AG04450 (cell line): ENCODE measurements at places on chromosomes 3 and 15.
A peak's percentile ranks its signal among the peaks of the same experiment; 100 is the strongest.

DNA sequence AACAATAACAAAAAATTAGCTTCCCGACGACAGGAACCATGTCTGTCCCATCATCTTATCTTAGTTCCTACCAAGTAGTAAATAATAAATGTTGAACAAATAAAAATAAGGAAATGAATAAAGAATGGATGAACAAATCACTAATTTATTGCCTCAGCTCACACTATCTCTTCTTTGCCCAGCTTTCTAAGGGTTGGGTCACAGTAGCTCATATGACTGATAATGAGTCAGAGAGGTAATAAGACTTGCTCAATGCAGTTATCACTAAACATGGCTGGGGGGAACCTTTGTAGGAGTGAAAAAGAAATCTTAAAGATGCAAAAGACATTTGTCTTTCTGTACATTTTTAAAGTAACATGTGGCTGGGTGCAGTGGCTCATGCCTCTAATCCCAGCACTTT, 182.2 kb downstream of the WDR76 start:
- DNase-seq, result peak; percentile 20

DNA sequence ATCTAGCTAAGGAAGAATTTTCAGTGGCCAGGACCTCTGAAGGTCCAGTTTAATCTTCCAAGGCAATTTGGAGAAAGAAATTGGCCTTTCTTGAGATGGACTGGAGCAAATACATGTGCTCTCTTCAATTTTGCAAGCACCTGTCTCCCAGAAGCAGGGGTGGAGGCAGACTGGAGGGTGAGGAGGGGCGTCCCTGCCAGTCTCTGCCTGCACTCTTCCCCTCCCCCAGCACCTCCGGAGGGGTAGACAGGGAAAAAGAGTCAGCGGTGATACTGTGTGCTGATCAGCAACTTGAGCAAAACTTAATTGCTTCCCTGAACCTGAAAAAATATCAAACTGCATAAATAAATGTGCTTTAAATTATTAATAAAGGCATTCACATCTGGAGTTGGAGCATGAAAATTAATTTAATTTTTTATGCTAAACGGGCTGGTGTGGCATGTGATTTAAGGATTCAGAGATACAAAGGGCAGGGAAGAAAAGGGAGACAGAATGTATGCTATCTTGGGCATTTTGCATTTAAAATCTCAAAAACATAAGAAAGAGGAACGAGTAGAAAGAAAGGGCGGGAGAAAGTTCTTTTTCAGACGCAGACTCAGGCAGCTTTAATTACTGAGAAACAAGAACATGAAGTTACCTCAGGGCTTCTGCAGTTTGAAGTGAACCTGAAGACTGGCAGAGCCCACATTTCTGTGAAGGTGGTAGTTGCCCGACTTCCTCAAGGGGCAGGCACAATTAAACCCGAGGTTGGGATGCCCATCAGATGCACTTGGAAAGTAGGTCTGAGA, 319.7 kb downstream of the UACA start:
- no peak for DNase-seq

GRCh38 chr15:51224428-51224827, 114.0 kb downstream of the CYP19A1 start:
- no peak for DNase-seq

DNA sequence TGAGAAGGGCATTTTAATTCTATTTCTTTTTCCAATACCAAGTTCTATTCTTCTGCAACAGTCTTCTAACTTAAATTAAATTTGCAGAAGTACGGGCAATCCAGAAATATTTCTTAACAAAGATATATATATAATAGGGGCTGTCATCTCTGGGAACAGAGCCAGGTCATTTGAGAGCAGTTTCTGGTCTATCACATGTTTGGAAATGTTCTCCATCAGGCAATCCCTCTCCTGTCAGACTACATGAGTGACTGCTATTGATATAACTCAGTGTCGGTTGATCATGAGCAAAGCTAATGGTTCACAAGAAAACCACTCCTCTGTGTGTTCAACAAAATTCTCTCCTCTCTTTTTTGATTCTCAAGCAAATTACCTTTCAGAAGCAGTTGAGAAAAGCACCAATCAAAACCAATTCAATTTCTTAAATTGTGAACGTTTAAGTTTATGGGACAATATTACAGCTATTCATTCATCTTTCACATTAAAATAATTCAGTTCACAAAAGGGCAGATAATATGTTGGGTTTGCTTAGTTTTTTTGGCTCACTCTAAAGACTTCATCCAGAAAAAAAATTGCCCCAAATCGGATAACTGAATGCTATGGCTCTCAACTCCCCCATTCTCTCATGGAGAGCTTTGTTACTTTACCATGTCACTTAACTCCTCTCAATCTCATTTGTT, 152.9 kb upstream of the TGFBR2 start:
- DNase-seq, result no peak

DNA sequence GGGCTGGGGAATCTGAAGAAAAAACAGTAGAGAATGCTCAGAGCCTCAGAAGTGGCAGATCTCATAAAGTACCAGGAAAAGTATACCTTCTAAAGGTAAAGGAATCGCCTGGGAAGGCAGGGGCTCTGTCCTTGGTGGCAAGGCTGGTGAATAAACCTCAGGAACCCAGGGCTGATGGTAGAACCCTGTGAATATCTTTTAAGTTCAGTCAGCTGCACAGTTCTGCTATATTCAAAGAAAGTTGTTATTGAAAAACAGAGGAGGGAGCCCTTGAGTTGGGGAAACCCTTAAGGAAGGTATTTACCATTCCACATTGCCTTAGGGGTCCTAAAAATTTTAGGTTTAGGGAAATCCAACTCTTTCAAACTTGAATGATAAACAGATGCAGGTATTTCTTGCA, 31.2 kb downstream of the ZPLD1 start:
- DNase-seq, result no peak

GRCh38 chr3:128906031-128906803, 26.8 kb downstream of the ACAD9 start:
- no peak for DNase-seq

DNA sequence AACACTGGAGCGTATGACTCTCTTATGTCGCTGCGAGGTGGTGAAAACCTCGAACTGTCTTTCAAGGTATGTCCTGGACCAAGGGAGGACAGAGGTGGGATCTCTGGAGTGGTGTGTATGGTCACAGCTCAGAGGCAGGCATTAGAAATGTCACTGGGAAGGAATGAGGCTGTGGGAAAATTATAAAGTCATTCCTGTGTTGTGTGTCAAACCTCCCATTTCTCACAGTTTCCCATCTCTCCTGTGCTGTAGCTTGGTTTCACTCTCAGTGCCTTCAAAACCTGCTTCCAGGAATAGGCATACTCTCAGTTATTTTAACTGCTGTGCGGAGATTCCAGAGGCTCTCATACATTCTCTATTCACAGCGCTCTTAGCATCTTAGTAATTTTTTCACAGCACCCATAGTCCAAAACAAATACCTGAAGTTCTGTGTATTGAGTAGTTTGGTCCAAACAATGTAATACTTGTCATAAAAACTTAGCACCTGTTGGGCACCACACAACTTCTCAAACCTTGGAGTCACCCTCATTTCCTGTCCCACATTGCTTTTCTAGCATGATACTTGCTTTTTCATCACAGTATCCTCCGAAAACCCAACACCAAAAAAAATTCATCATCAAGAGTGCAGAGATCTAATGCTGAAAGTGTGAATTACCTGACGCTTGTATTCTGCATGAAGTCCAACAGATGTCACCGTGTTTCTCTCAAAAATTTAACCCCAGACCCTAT, 36.9 kb downstream of the GALNT15 start:
- DNase-seq, result no peak

GRCh38 chr3:104190681-104191080, 1176.0 kb upstream of the ALCAM start:
- DNase-seq, result no peak

DNA sequence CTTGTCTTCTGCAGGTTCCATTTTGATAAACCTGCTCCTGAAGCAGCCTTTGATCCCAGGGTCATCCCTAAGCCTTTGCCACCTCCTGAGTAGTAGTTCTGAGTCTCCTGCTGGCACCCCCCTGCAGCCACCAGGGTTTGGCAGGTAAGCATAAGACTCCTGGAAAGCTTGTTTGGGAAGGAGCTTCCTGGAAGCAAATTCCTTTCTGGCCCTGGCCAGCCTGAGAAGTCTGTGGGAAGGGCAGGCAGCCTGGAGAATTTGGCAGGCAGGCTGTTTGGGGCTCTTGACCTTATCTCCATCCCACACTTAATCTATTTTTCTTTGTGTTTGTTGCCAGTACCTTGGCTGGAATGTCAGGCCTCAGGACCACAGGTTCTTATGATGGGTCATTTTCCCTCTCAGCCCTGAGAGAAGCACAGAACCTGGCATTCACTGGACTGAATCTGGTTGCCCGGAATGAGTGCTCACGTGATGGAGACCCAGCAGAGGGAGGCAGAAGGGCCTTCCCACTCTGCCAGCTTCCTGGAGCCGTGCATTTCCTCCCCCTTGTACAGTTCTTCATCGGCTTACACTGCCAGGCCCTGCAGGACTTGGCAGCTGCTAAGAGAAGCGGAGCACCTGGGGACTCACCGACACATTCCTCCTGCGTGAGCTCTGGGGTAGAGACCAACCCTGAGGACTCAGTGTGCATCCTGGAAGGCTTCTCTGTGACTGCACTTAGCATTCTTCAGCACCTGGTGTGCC, 13.4 kb downstream of the ATRIP start:
- DNase-seq, result no peak

- peak; percentile 65 for DNase-seq
Measured at GRCh38 chr3:76470285-76470684, 569.6 kb upstream of the ROBO2 start.

- DNase-seq, result no peak
Measured at GRCh38 chr3:37463163-37463562, 288.8 kb upstream of the LRRFIP2 start.

- DNase-seq, result no peak
Measured at GRCh38 chr15:42012241-42012640, 8.6 kb downstream of the PLA2G4E start.

DNA sequence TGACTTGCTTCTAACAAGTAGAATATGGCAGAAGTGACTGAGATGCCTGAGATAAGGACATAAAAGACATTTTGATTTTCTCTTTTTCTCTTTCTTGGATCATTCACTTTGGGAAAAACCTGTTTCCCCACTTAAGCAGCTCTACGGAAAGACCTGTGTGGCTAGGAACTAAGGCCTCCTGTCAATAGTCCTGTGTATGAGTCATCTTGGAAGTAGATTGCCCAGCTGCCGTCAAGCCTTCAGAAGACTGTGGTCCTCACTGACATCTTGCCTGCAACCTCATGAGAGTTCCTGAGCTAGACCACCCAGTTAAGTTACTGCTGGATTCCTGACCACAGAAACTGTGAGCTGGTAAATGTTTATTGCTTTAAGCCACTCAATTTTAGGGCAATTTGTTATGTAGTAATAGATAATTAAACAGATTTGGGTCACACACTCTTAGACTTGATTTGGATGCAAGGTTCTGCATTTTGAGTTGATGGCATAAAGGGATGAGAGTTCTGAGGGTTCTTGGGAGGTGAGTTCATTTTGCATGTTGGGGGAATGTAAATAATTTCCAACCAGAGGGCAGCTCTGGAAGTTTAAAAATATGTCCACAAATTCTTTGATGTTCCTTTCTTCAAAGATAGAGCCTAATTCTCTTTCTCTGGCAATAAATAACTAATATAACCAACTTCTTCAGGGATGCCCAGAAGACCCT, 229.2 kb downstream of the SQOR start:
- no peak for DNase-seq

GRCh38 chr15:88995449-88995848, 82.3 kb upstream of the MFGE8 start:
- DNase-seq, result no peak

DNA sequence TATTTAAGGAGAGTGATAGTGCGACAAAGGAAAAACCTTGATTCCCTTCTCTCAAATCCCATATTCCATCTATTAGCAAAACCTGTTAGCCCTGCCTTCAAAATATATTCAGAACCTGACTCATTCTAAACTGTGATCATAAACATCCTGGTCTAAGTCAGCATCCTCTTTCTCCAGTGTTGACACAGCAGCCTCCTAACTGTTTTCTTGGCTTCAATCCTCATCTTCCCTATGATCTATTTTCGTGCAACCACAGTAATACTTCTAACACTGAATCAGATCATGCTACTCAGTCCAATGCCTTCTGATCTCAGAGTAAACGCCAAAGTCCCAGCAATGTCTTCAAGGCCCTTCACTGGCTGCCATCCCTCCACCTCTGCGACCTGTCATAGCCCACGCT, 785.1 kb downstream of the EDEM1 start:
- DNase-seq, result no peak

- DNase-seq, result no peak
Measured at GRCh38 chr15:51405693-51406523, 64.5 kb downstream of the GLDN start.

GRCh38 chr3:167732313-167733065, 2.2 kb downstream of the PDCD10 start:
- no peak for DNase-seq

DNA sequence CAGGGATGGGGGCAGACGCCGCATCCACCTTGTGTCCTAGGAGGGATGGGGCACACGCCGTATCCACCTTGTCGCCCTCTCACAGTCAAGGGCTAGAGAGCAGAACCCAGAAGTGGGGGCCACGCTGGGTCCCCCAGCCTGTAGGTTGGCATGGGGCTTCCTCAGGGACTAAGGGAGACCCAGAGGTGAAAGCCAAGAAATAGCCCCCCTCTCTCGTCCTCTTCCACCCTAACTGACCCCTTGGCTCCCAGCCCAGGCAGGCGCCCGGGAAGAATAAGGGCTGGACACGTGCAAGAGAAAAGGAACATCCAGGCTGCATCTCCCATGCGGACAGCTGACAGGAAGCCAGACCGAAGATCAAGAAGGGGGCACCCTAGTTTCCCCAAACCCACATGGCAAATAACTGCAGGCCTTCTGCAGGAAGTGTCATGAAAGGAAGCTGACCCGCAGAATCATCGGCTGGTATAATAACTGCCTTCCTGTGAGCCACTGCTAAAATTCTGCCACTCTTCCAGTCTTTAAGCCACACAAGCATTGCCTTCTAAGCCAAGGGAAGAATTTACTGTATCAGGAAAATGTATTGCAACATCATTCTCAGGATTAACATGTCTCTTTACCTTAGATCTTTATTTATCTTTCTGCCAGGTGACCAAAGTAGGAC, 38.5 kb upstream of the TFRC start:
- no peak for DNase-seq

DNA sequence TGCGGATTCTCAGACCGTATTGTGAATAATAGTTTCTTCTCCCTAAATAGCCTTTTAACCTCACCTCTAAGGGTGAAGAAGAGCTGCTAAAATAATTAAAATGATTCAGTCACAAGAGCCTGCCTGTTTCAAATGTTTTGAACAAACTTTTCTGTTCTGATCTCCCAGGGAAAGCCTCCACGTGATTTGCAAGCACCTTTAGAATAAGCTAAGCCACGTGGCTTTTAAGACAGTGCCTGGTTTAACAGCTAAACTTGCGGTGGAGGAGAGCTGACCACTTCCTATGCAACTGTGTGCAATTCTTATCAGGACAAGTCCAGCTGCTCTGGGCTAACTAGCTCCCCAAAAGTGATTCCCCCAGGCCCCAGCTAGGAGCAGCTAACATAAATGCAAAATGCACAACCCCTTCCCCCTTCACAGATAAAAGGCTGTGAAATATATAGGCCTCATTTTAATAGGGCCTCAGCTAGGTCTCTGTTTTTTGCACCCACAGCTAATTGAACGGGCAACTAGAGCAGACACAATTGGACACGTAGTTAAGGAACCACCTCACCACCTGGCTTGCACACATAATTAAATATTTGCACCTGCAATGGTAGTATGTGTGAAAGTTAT, 401.2 kb upstream of the NR2F2 start:
- no peak for DNase-seq
